Liver (tissue), 10 donors: ENCODE measurements at places on chromosomes 12 and 14.

GRCh38 chr12:34603382-34604035 lies 581.2 kb downstream of the ALG10 start:
- no peaks in the 10 kb centered on the region for H3K27me3 ChIP-seq
- no peaks in the 10 kb centered on the region for H3K36me3 ChIP-seq
- no peak overlapping the region for H3K27ac ChIP-seq
- H3K4me3 ChIP-seq, result no peak overlapping the region

DNA sequence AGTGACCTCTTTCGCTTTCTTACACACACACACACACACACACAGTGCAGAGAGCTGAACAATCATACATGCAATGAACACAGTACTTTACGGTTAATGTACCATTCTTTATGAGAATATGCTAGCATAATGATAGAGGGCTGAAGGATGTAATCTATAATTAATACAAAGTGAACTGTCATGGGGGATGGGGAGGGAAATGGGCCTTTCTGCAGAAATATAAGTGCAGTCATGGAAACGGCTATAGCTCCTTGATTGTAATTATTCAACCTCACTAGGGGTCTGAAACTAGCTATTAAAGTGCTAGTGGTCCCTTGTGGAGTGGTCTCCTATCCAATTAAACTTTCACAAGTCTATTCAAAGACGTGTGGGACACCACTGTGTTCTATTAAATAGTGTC lies 443.2 kb upstream of the FOXG1 start:
- no peaks in the 10 kb centered on the region for H3K36me3 ChIP-seq
- H3K27me3 ChIP-seq, result no peaks in the 10 kb centered on the region
- no peaks in the 10 kb centered on the region for H3K4me1 ChIP-seq
- no peak overlapping the region for H3K27ac ChIP-seq

DNA sequence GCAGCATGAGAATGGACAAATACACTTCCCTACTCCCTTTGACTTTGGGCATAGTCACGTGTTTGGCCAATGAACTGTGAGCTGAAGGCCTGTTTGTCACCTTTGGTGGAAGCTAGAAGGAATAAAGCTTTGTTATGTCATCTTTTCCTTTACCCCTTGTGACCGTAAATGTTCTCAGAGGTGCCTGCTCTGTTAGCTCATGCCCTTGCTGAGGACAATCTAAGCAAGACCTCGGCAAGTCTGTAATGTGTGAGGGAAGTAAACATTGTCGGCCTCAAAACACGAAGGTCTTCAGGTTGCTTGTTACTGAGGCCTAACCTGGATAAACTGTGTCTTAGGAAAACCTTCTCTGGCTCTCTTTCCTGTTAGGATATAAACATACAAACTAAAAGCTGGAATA lies 354.2 kb downstream of the TMEM132D start:
- no peak overlapping the region for H3K27ac ChIP-seq
- peaks cover 6% of the 10 kb centered on the region for H3K27me3 ChIP-seq
- no peak overlapping the region for H3K4me3 ChIP-seq

DNA sequence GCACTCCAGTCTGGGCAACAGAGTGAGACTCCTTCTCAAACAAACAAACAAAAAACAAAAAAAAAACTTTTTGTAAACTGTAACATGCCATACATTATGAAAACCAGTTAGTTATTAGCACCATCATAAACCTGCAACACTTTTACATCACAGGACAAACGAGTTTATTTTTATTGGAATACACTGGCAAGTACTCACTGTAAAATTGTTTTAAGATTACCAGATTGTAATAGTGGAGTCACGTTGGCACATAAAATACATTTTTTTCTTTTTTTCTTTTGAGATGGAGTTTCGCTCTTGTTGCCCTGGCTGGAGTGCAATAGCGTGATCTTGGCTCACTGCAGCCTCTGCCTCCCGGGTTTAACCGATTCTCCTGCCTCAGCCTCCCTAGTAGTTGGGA lies 15.7 kb downstream of the FKBP3 start:
- H3K4me1 ChIP-seq, result no peaks in the 10 kb centered on the region
- peaks cover 59% of the 10 kb centered on the region for H3K36me3 ChIP-seq
- no peak overlapping the region for H3K27ac ChIP-seq
- no peaks in the 10 kb centered on the region for H3K27me3 ChIP-seq
- no peak for DNase-seq

DNA sequence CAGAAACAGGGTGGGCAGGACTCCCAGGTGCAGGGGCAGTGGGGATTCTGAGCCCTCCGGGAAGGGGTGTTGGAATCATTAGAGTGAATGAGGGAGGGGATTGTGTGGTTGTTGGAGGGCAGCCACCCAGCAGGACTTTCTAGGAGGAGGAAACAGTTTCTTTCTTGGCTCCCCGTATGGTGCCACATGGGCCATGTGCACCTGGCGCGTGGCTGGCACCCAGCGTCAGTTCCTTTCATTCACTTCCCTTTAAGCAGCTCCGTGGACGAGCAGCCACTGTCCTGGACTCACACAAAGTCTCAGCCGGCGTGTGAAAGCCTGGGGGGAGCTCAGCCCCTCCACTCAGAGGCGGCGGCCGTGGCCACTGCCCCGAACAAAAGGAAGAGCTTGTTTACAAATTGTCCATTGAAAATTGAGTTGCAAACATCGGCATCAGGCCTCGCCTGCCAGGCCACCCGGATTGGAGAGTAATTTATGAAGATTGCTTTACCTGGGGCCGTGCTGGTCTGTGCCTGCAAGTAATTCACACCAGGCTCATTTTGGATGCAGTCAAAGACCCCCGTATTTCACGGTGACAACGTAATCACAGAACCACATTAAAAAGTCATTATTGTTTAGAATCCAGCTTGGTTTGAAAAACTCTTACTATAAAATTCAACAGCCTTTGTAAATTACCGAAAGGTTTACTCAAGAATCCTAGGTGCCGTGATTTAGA lies 101.7 kb upstream of the C14orf180 start:
- H3K4me1 ChIP-seq, result no peaks in the 10 kb centered on the region
- no peak overlapping the region for H3K27ac ChIP-seq
- no peak for DNase-seq
- H3K27me3 ChIP-seq, result no peaks in the 10 kb centered on the region
- no peak overlapping the region for H3K4me3 ChIP-seq

GRCh38 chr12:111429828-111430432 lies 24.2 kb downstream of the SH2B3 start:
- H3K4me3 ChIP-seq, result no peak overlapping the region
- peak overlapping the region; percentile 94 for H3K27ac ChIP-seq
- no peaks in the 10 kb centered on the region for H3K36me3 ChIP-seq
- H3K4me1 ChIP-seq, result peaks cover 30% of the 10 kb centered on the region
- no peaks in the 10 kb centered on the region for H3K27me3 ChIP-seq
